Fibroblast of skin of back (primary cell): ENCODE measurements at places on chromosomes 7 and 10.

DNA sequence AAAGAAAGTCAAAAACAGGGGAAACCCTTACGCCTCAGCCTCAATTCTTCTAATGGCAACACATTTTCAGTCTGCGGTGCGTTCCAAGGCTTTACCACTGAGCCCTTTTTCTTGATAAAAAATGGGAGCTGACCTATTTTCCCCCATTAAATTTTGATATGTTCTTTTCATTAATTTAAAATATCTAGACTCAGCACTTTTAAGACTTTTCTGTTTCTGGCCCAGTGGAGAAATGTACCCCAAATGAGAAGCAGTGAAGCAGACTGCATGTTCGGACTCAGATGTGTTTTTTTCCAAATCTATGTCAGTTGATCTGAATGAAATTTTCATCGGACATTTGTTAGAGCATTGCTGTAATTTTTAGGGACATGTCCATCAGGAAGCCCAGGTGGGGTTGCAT lies 126.2 kb downstream of the SEC23IP start:
- DNase-seq, result no peak

GRCh38 chr7:91343420-91343960 lies 79.3 kb downstream of the FZD1 start:
- no peak for DNase-seq

GRCh38 chr10:132840698-132841614 lies 55.0 kb upstream of the NKX6-2 start:
- DNase-seq, result no peak

- no peak for DNase-seq
Observed at GRCh38 chr7:24706211-24707170, 50.8 kb downstream of the GSDME start.

DNA sequence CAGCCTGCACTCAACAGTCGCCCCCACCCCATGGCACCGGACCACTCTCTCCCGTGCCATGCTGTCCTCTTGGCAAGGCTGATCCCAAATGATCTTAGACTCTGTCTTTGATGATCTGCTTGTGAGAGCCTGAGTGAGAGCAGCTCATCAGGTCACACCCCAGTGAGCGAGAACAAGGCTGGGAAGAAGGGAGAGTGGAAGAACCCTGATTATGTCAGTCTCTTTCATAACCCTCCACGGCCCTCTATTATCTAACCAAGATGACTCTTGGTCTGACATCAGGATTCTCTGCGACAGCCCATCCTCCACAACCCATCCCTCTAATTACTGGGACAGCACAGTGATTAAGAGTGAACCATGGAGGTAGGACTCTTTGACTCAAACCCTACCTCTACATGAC lies 53.1 kb upstream of the C7orf33 start:
- DNase-seq, result no peak

DNA sequence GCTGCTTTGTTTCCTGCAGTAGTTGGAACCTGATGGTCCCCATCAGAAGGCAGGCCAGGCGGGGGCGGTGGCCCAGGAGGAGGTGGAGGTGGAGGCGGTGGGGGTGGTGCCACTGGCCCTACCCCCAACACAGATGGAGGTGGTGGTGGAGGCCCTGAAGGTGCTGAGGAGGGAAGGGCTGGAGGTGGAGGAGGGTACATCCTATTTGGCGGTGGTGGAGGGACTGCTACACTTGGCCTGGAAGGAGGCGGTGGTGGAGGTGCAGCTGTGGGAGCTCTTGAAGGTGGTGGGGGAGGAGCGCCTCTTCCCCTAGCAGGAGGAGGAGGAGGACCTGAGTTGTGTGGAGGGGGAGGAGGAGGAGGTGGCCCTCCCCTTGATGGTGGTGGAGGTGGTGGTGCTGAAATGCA lies 36.8 kb downstream of the LMOD2 start:
- no peak for DNase-seq

GRCh38 chr10:51204066-51204465 lies 129.8 kb downstream of the PRKG1 start:
- DNase-seq, result peak; percentile 14

GRCh38 chr7:82441669-82442478 lies 1.7 kb downstream of the CACNA2D1 start:
- DNase-seq, result peak; percentile 14

GRCh38 chr10:80279146-80279545 lies 10.3 kb downstream of the MAT1A start:
- DNase-seq, result no peak

DNA sequence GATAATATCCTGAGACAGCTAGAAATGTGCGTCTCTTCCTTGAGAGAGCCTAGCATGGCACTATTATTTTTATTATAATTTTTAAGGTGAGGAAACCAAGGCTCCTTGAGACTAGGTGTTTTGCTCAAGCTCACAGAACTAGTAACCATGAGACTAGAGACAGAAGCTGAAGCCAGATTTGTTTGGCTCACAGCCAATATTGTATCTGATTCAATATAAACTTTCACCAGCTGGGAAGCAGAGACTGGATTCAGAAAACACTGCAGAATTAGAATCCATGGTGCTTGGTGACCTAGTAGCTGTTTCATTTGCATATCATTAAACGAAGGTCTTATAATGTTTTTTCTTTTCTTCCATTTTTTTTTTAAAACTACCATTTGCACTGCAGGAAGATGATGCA lies 64.4 kb downstream of the DNAJB9 start:
- DNase-seq, result no peak

- DNase-seq, result no peak
Observed at GRCh38 chr10:96345222-96345621, 13.6 kb downstream of the OPALIN start.

GRCh38 chr7:98795741-98796493 lies 73.9 kb downstream of the TMEM130 start:
- DNase-seq, result peak; percentile 67

DNA sequence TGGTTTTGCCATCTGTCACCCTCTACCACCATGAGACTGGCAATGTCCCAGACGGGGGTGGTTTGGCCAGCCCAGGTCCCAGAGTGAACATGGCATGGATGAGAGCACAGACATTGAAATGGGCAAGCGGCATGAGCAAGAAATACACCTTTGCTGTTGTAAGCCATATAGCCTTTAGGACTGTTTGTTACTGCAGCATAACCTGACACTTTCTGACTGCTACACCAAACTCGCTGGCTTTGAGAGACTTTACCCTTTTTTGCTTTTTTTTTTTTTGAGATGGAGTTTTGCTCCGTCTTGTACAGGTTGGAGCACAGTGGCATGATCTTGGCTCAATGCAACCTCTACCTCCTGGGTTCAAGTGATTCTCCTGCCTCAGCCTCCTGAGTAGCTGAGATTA lies 5.2 kb upstream of the MUC3A start:
- DNase-seq, result no peak

- DNase-seq, result no peak
Observed at GRCh38 chr7:153022475-153023193, 263.1 kb downstream of the ACTR3B start.

GRCh38 chr10:6958711-6959110 lies 378.6 kb upstream of the PRKCQ start:
- no peak for DNase-seq

DNA sequence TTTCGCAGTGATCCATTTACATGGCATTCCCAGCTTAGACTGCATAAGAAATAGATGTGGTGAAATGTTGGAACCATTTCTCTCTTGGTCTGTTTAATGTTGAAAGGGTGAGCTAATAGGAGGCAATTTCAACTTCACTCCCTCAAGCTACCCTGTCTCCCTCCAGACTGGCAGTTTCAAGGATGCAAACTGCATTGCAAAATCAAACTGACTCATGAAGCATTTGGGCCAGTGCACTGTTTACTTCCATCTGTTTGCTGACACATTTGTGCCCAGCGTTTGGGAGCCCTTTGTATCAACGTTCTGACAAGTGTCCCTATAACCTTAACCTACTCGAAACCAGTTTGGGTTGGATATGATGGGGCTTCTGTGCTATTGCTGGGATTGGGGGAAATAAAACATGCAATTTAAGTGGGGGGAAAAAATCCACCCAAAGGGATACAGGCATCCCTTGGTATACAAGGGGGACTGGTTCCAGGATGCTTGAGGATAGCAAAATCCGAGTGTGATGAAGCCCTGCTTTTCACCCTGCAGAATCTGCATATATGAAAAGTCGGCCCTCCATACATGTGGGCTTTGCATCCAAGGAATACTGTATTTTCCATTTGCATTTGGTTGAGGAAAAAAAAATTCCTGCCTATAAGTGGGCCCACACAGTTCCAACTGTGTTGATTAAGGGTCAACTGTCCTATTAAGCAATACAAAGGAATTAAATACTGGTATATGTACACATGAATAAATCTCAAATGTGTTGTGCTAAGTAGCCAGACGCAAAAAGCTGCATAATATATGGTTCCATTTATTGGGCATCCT lies 15.6 kb downstream of the RHEB start:
- DNase-seq, result peak; percentile 42

DNA sequence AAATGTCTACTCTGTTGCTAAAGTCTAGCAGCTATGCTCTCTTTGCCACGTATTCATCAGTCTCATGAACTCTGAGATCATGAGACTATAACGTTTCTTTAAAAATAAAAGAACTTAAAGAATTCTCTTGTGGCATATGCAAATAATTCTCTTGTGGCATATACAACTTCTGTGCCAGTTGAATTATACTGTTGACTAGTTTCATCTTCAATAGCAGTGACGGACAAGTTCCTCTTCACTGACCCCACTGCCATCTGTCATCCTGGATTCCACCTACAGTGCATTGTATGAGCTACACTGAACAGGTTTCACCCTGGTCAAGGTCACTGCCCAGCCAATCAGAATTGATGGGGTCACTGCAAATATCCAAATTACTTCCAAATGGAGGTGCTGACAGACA lies 88.2 kb downstream of the CD36 start:
- no peak for DNase-seq

- DNase-seq, result peak; percentile 31
Observed at GRCh38 chr7:85890244-85890811, 703.5 kb upstream of the SEMA3D start.

- no peak for DNase-seq
Observed at GRCh38 chr7:4745265-4745919, 30.0 kb upstream of the AP5Z1 start.

DNA sequence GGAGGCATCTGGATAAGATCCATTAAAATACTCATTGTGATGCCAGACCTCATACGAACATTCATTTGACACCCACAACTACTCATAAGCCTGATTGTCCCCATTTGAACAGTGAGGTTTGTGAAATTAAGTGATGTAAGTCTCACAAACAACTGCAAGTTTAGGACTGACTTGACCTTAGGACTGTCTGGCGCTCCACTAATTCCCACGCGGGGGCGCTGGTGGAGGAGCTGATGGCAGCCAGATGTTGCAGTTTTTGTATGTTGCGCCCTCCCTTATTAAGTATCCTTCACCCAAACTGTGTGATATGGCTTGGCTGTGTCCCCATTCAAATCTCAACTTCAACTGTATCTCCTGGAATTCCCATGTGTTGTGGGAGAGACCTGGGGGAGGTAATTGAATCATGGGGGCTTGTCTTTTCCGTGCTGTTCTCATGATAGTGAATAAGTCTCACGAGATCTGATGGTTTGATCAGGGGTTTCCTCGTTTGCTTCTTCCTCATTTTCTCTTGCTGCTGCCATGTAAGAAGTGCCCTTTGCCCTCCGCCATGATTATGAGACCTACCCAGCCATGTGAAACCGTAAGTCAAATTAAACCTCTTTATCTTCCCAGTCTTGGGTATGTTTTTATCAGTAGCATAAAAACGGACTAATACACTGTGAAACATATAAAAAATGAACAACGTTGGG lies 20.3 kb upstream of the TIAL1 start:
- DNase-seq, result peak; percentile 24

DNA sequence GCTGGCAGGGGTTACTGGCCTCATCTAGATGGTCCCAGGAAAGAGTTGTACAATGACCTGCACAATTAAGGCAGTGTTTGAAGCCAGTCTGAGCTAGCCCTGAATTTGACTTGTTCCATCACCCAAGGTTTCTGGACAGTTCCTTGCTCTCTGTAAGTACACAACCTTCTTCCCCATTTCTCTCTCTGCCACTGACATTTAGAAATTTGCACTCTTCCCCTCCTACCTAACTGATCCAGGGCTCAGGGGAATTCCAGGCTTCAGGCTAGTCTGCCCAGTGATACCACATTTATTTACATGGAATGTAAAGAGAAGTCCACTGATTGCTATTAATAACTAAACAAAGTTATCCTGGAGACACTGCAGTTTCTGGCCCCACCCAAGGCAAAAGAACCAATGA lies 139.0 kb upstream of the GPR26 start:
- no peak for DNase-seq

- peak; percentile 32 for DNase-seq
Observed at GRCh38 chr10:72783410-72783833, 91.5 kb downstream of the MCU start.

DNA sequence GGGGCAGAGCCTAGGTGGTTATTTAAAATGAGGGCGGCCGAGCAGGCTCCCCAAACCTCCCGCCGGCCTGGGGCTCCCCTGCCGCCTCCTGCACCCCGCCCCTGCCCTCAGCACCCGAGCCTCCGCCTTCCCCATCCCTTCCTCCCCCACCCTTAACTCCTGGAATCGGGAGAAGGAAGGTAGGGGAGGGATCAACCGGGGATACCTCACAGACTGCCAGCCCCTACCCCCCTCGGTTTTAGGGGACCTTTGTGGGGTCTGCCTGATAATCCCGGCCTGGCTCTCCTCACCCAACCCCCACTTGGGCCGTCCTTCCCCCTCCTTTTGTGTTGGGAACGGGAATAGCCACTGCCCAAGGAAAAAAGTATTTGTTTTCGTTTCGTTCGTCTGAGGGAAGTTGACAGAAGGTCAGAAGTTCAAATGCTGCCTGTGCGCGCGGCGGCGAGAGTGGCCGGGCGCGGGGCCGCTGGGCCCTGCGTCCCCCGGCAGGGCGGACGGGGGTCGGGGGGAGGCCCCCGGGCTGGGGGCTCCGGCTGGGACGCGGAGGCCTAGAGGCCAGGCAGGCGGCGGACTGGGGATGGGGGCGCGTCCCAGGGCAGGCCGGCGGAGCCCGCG lies 2.8 kb downstream of the SHH start:
- DNase-seq, result no peak

DNA sequence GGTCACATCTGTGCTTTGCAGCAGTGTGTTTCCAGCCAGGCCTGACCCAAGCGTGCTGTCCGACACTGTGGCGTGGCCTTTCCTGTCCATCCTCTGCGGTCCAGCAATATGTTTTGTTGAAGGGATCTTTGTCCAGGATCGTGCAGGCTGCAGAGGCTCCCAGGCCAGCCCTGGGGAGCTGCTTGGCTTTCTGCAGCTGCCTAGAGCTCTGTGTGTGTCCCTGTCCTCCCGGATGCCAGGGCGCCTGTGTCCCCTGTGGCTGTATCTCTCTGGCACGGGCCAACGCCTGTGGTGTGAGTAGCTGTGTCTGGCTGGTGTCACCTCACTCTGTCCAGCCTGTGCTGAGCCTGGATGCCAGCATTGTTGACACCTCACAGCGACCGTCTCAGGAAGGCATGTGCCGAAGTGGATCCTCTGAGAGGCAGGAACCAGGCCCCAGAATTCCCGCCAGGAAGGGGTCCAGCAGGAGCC lies 94.5 kb downstream of the INPP5A start:
- no peak for DNase-seq

GRCh38 chr10:75967491-75967890 lies 536.1 kb downstream of the LRMDA start:
- DNase-seq, result no peak

DNA sequence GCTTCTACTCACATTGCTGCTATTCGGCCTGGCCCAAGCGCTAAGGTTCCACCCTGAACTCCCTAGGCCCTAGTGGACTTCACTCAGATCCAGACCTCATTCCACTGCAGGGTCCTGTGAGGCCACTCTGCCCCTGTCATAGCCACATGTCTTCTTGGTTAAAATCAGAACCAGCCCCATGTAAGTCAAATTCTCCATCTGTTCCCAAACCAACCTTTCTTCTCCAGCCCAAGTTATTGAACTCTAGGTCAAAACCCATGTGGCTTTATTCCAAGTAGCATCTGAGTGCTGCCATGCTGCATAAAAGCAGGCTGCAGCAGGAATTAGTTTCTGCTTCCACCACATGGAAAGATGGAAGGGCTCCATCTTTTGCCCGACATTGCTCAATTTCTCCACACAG lies 281.2 kb downstream of the SNX13 start:
- DNase-seq, result no peak
